Epithelial cell of prostate (primary cell): ENCODE measurements at places on chromosomes 1 and 21.

DNA sequence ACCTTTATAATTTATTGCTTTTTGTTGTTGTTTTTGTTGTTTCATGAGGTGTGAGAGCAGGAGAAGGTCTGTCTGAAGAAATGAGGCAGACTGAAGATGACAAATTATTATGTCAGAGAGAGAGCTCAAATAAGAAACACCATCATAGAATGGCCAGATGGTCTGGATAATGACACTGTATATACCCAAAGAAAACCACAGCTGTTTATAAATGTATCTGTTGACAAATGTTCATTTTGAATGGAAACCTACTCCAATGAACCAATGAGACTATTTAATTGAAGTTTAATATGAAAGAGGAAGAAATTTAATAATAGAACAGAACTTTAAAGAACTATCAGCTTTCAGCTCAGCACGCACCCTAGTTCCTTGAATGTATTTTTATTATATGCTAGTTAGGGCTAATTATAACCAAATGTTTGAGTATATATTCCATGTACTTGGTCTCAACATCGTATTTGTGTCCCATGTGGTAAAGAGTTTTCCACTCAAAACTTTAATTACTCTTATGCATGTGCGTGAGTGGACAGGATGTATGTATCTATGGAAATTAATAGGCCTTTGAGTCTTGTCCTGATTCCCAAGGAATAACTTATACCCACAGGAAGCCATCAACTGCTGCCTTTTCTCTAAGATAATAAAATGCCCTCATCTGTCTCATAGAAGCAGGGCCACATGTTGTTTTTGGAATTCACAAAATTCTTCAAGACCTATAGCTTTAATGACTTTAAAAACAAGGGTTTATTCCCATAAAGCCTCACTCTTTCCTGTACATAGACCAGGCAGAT is 202.7 kb downstream of the KCNK2 start:
- DNase-seq = no peak

GRCh38 chr1:235567812-235568503 is 63.7 kb upstream of the B3GALNT2 start:
- no peak for DNase-seq

DNA sequence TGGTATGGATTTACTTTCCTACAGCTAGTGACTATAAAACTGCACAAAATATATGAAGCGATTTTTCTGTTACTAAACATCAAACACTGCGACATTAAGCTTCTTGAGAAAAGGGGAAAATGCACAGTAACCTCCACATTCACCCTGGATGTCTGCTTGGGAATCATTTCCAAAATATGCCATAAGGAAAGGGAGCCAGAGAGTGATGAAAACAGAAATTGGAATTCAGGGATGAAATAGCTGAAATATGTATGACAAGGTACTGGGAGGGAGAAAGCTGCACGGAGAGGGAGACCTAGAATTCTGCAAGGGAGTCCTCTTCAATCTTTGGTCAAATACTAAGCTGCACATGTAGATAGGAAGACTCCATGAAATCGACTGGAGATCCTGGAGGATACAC is 31.6 kb upstream of the RAB3GAP2 start:
- DNase-seq = no peak

DNA sequence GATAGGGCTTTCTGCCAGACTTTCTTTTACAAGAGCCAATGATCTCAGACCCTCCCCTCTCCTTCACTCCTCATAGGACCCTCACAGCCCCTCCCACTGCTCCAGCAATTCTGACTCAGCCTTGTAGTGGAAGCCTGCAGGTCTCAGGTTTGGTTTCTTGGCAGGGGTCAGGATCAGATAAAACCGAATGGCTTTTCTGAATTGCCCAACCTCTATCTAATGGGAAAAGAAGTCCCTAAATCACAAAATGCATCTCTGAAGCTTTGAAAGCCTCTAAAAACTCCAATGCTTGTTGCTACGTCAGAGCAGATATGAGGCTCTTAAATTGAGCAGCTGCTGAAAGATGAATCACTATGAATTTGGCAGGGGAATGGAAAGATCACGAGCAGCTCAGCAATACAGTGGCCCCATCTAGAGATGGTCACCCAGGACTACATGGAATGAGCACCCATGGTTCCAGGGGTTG is 74.5 kb downstream of the NID1 start:
- DNase-seq = no peak

DNA sequence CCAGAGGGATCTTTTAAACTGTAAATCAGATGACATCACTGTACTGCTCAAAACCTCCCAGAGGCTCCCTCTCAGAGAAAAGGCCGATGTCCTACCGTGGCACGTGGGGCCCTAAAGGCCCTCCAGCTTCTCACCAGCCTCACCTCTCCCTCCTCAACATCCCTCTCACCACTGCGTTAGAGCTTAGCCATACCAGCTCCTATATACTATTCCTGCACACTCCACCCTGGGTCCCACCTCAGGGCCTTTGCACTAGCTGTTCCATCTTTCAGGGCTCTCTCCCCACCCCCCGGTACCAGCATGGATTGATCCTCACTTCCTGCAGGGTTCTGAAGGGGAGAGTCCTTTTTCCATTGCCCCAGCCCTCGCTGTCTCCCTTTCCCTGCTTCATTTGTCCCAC is 111.8 kb downstream of the KAZN start:
- no peak for DNase-seq

GRCh38 chr1:17711577-17711910 is 43.6 kb upstream of the ACTL8 start:
- no peak for DNase-seq

DNA sequence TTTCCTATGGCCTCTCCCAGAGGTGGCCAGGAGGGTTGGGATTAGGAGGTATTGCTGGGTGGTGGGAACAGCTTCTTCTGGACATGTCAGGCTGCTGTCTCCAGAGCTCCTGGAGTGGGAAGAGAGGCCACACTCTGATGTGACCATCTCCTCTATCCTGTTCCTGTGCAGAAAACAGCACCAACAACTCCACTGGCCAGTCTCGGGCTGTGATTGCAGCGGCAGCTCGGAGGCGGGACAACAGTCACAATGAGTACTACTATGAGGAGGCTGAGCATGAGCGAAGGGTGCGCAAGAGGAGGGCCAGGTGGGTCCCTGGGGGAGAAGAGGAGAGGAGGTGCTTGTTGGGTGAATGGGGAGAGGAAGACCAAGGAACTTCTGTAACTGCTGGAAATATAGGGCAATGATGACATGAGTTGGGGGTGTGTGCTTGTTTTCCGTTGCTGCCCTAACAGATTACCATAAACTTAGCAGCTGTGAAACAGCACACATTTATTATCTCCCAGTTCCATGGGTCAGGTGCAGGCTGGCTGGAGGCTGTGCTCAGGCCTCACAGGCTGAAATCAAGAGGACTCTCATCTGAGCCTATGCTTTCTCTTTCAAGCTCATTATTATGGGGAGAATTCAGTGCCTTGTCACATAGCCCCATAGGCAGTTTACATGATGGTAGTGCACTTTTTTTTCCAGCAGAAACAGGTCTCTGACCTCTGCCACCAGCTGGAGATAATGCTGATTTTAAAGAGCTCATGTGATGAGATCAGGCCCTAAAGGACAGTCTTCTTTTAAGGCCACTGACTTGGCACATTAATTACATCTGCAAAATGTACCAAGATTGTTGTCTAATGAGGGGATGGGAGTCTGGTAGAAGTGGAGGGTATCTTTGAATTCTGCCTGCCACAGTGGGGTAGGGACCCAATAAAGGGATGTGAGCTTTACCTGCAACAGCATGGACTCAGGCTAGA is 20.8 kb downstream of the VANGL2 start:
- no peak for DNase-seq

DNA sequence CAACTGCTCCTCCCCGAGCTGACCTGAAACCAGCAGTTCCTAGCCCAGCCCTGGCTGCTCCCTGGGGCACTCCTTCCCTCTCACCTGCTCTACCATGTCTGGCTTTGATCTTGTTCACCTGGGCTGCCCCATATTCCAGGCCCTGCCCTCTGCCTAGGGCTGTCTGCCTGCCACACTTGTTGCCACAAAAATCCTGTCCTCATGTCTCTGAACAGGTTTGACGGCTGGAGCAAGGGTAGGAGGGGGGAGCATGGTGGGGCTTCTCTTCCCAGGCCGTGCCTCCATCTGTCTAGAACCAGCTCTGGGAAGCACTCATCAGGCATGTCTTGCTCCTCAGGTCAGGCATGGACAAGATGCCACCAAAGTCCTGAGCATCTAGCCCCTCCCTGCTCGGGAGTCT is 44.3 kb upstream of the WNT2B start:
- peak; percentile 70 for DNase-seq

GRCh38 chr1:24060482-24060881 is 51.5 kb downstream of the MYOM3 start:
- DNase-seq = no peak

DNA sequence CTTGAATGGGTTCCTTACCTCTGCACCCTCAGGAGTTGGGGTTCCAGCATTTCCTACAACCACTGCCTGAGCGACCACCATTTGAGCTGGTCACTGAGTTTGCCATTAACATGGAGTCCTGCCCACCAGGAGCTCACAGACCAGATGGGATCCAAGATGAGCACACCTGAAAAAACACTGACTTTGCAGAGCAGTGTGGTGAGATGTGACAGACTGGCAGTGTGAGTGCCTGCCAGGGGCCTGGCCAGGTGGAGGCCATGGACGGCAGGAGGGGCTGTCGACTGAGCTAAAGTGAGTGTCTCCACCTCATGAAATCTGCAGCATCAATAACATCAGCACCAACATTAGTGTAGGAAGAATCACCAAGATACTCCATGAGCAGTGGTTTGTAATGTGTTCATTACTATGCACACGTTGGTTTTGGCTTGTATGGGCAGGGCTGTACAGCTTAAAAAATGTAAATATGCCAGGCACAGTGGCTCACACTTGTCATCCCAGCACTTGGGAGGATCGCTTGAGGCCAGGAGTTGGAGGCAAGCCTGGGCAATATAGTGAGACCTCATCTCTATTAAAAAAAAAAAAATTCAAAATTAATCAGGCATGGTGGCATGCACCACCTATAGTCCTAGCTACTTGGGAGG is 12.2 kb upstream of the MIXL1 start:
- DNase-seq = no peak

- DNase-seq = peak; percentile 81
Measured at GRCh38 chr1:98325646-98326440, 335.7 kb upstream of the SNX7 start.

- no peak for DNase-seq
Measured at GRCh38 chr1:173329726-173330125, 122.6 kb upstream of the TNFSF4 start.

- no peak for DNase-seq
Measured at GRCh38 chr21:35206141-35207125, 157.3 kb upstream of the RUNX1 start.

DNA sequence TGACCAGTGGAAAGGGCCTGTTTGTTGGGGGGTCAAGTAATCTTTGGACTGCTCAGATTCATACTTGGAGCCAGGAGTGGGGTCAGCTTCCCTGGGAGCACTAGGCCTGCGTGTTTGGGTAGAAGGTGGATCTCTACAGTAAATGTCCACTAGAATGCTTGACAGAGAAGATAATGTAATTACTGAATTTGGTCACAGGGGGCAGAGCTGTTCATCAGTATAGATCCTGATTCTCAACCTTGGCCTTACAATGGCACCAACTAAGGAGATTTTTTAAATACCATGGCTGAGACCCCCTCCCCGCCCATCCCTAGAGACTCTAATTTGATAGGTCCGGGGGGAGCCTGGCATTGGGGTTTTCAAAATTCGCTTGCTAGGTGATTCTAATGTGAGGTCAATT is 217.5 kb upstream of the PLXNA2 start:
- no peak for DNase-seq

- no peak for DNase-seq
Measured at GRCh38 chr21:41315726-41316125, 875 bp upstream of the FAM3B start.

GRCh38 chr1:97610748-97611147 is 310.1 kb downstream of the DPYD start:
- no peak for DNase-seq

DNA sequence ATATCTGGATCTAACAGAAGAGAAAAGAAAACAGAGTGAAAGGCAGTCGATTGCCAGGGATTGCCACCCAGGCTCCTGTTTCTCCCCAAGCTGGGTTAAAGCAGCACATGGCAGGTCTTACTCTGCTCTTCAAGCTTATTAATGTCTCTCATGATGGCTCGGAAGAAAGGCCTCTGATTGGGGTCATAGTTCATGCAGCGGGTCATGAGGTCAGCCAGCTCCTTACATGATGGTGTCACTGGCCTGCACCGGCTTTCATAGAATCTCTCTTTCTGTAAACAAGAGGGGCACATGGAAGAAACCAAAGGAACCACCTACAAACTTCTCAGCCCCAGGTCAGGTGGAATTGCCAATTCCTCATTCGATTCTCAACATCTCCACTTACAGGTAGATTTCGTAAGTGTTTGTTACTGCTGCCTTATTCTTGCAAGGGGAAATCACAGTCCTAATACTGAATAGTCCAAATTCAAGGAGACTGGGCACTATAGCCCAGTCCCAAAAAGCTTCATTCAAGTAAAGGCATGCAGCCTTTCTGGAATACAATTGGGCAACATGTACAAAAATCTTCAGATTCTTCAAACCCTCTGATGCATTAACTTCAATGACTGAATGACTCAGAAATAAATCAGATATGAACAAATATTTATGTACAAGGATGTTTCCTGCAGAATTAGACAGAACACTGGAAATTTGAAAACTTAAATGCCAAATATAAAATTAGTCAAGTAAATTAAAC is 96.6 kb downstream of the RAVER2 start:
- DNase-seq = no peak

DNA sequence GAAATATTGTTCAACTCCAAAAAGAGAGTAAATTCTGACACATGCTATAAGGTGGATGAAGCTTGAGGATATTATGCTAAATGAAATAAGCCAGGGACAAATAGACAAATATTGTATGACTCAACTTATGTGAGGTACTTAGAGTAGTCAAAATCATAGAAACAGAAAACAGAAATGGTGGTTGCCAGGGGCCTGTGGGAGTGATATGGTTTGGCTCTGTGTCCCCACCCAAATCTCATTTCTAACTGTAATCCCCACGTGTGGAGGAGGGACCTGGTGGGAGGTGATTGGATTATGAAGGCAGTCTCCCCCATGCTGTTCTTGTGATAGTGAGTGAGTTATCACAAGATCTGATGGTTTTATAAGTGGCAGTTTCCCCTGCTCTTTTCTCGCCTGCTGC is 24.7 kb upstream of the DISP1 start:
- DNase-seq = no peak

DNA sequence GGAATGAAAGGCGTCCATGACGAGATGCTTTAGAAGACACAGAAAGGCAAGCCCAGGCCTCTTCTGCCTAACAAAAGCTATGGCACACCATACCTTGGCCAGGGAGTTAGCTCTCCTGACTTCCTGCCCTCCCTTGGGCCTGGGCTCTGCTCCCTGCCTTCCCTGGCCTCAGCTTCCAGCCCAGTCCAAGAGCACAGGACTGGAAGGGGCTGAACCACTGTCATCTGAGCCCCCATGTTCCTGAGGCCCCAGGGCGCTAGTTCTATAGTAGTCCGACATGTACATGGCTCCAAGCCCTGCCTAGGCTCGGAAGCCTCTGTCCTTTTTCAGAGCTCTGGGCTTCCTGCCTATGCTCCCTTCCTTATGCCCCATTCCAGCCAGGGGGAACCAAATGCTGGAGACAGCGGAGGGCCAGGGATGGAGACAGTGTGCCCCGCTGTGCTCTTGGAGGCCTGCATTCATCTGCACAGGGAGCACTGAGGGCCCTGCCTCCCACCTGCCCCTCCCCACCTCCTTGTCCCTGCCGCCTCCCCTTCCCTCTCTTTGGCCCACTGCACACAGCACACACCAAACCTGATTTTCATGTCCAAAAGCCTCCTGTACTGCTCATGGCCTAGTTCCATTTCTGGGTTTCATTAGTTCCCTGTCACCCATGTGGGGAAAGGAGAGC is 240.1 kb downstream of the RHOU start:
- DNase-seq = no peak

- DNase-seq = no peak
Measured at GRCh38 chr1:57232500-57232899, 191.4 kb downstream of the DAB1 start.

GRCh38 chr1:225596736-225597135 is 56.2 kb downstream of the ENAH start:
- DNase-seq = no peak
